ENCODE measurements at places on chromosomes 5 and 9.
A peak's percentile ranks its signal among the peaks of the same experiment; 100 is the strongest.

DNA sequence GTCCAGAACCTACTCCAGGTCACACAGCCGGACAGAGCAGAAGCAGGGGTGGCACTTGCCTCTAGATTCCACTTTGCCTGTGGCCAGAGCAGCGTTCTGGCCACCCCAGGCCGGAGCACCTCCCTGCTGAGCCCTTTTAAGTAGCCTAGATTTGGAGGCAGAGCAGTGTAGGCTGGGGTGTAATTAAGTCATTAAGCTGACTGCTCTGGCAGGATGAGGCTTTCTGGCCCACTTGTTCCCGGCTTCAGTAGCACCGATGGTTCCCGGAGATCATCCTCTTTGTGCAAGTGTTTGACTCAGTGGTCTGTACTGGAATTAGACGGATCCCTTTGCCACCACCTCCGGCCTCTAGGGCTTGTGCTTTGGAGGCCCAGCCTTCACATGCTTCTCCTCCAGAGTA, 281.9 kb upstream of the ANKRD55 start:
- DNase-seq: no peak

DNA sequence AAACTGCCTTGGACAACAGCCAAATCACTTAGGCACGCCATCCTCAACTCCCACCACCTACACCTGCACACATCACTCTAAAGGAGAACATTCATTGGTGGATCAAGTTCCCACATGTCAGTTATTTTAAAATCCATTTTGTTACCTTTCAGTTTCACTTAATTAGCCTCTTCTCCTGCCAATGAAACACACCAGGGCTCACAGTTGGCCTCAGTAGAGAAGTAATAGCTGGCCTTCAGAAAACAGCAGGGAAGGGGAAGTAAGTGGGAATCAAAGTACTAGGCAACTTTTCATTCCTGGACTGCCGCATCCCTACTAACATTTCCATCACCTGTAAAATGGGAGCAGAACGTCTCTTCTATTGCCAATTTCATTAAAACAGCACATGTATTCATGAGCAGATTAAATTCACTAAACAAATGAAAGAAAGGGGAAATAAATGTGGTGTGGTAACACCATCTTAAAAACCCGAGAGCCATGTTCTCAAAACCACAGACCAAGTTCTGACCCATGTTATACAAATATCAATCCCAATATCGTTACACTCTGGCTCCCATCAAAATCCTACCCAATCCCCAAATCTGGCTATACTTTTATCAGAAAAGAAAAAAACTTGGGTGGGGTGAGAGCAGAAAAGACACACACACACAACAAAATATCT, 1.7 kb downstream of the SIL1 start:
- DNase-seq: no peak

DNA sequence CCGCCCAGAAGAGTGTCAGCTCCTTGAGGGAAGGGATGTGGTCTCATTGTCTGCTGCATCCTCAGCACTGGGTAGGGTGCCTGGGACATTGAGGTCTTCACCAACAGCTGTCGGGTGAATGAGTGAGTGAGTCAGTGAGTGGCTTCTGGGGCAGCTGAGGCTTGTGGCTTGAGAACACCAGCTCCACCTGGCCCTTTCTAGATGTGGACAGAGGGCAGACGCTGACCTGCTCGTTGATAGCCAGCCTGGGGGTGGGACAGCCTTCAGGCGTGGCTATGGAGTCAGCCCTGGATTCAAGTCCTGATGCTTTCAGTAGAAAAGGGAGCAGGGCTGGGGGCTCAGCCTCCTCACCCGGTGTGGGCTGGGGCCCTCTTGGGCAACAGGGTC, 215.1 kb downstream of the C9orf50 start:
- DNase-seq: no peak

GRCh38 chr5:173971681-173972345, 17.2 kb upstream of the C5orf47 start:
- no peak for DNase-seq

DNA sequence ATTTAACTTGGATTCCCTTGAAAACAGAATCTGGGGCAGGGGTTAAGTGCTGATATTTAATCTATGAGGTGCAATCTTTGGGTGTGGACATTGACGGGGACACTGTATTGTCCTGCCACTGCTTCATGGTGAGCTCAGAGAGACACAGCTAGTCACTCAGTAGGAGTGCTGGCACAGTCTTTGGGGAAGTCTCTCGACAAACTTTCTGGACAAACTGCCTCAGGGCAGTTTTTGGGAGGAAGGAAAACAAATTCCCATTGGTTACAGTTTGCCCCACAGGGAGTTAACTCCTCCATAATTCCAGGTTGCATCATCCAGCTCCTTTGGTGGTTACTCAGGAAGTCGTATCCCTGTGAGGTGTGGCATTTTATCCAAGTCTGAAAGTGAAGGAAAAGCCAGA, 17.9 kb downstream of the HNRNPK start:
- no peak for DNase-seq

DNA sequence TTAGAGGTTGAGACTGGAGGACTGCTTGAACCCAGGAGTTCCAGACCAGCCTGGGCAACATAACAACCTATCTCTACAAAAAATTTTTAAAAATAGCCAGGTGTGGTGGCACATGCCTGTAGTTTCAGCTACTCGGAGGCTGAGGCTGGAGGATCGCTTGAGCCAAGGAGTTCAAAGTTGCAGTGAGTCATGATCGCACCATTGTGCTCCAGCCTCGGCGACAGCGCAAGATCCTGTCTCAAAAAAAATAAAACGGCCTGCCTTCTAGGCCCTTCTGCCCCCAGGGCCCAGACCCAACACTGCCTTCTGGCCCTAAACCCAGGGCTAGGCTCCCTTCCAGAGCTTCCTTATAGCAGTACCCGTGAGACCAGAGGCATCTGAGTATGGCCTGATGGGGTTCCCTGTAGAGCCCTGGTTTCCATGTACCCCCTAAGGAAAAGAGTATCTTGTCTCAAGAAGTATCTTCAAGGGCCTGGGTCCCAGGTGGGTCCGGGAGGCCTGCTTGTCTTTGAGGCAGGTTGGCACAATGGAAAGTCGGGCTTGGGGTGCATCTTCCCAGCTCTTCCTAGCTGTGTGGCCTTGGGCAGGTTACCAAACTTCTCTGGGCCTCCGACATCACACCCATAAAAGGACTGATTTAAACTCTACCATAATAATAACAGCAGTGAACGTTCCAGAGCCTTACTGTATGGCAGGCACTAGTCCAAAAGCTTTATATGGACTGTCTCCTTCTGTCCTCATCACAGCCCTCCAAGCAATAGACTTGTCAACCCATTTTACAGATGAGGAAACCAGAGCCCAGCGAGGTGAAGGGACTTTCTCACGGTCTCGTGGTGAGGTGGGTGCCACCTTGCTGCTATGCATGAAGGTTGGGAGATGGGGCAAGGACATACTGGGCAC, 9.6 kb downstream of the LRRC8A start:
- DNase-seq: no peak

- no peak for DNase-seq
Measured at GRCh38 chr5:105581988-105582690, 2019.5 kb upstream of the NUDT12 start.

DNA sequence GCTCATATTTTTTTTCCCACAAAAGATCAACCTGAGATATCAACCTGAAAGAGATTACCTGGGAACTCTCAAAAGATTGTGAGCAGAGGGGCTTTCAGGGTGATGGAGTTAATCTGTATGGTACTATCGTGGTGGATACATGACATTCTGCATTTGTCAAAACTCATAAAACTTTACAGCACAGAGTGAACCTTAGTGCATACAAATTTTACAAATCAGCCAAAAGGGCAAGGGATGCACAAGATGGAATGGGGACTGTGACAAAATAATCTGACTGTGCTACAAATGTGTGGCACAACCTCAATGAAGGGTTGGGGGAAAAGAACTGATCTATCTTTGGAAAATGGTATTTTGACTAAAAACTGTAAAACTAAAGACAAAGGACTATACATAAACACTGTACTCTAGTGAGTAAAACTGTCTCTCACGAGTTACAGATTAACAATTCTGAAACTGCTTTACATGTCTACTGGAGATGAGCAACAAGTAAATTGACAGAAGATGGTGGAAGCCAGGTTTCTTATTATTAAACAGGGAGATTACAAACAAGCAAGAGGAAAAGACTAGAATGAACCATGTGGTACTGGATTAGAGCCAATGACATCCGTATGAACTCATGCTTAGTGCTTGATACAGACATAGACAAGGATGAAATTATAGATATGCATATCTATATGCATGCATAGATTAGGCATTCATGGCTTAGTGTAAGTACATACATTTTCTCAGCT, 24.8 kb upstream of the RLN1 start:
- DNase-seq: no peak

GRCh38 chr5:7016999-7017747, 303.9 kb downstream of the TENT4A start:
- DNase-seq: no peak

- no peak for DNase-seq
Measured at GRCh38 chr5:113000466-113000865, 23.9 kb downstream of the DCP2 start.

DNA sequence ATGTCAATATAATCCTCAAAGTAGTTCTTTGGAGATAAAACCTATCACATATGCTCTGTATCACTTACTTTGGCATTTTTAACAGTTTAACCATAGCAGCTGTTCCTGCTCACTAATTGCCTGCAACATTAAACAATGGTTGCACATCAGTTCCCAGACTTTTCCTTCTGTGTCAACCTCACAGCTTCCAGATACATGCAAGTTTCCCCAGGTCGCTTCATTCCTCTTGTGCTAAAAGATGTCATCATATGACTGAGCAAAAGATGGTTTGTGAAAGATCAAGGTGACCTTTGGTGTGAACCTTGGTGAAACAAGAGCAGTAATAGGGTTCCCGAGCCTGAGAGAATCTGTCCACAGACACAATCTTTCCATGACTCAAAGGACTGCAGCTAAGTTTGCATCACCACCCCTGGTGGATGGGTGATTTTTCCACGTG, 500.4 kb upstream of the PAPPA start:
- no peak for DNase-seq

GRCh38 chr5:171236651-171237050, 72.4 kb upstream of the TLX3 start:
- no peak for DNase-seq

DNA sequence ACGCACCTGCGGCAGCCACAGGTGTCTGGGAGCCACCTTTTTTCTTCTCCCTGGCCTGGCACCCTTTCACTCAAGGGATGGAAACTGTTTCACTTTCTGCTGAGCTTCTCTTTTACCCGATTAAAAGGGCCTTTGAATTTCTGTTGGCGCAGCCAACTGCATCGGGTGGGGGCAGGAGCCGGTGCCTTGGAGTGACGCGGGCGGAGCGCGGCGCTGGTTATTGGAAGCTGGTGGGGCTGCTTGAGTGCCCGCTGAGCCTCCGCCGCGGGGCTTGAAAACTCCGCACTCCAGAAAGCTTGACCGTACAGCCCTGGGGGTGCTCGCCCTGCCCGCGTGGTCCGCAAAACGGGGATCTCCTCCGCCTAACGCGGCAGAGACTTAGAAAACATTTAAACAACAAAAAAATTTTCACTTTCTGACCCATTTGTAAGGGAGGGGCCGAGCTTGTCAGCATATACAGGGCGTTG, 52.0 kb upstream of the TJP2 start:
- DNase-seq: peak; percentile 31

GRCh38 chr9:19404283-19405075, 4.3 kb upstream of the ACER2 start:
- no peak for DNase-seq

- DNase-seq: no peak
Measured at GRCh38 chr5:84218546-84218945, 166.1 kb downstream of the EDIL3 start.

DNA sequence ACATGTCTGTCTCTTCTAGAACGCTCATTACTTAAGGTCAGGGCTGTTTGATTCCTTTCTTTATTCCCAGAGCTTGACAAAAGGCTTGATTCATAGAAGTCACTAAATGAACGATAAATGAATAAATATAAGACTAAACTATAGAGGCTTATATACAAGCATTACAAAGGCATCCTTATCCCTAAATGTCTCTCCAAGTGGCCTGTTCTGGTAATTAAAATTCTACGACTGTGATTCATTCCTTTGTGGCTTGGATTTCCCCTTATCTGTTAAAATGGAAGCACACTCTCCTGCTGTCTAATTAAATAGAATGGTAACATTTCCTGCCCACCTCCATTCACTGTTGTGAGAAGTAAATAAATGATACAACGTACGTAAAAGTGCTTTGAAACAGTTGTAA, 49.5 kb downstream of the C7 start:
- no peak for DNase-seq

- peak; percentile 76 for DNase-seq
Measured at GRCh38 chr9:130172858-130173665, 858 bp downstream of the NCS1 start.

DNA sequence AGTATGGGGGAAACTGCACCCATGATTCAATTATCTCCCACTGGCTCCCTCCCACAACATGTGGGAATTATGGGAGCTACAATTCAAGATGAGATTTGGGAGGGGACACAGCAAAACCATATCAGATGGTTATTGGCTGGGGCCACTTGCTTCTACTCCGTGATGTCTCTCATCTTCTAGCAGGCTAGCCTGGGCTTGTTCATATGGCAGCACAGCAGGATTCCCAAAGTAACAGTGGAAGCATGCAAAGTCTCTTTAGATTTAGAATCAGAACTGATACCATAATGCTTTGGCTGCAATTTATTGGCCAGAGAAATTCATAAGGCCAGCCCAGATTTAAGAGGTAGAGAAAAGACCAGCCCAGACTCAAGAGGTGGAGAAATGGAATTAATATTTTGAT, 126.2 kb downstream of the PTTG1 start:
- no peak for DNase-seq

- DNase-seq: no peak
Measured at GRCh38 chr5:158589939-158590338, 509.8 kb downstream of the EBF1 start.

GRCh38 chr5:124343451-124343867, 403.0 kb downstream of the ZNF608 start:
- no peak for DNase-seq
